ENCODE measurements at places on chromosomes 6 and 20.
A peak's percentile ranks its signal among the peaks of the same experiment; 100 is the strongest.

GRCh38 chr6:64949257-64949656 is 757.8 kb downstream of the EYS start:
- no peak for DNase-seq

DNA sequence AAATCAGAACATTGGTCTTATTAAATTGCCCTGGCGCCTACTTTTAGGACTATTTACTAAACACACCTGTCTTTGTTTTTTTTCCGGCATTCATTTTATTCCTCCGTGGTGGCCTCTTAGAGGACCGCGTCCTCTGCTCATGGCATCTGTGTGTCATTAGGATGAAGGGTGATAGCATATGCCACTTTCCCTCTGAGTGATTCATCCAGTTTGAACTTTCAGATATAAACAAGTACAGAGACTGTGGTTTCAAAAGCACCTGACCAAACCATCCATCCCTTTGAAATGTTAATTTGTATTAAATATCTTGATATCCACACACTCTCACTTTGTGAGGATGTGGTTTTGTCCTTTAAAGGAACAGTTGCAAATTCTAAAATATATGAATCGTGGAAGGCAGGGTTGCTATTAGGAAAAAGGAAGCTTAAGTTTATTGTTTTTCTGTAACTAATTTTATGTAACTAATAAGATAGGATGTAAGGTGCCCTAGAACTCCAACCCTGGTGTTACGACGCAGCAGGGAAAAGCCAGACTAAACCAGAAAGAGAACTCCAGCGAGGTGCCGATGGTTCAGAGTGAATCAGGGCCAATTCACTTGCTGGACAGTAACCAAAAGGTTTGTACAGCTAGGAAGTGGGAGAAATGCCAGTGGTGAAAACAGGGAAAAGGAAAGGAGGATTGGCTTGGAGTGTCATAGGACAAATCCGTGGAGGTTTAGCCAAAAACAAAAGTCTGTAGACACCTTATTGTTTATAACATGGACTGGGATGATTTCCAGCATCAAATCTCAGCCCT is 98.7 kb downstream of the SHLD1 start:
- DNase-seq, result no peak

GRCh38 chr6:169714178-169714577 is 10.1 kb downstream of the PHF10 start:
- DNase-seq, result no peak

- DNase-seq, result no peak
These were observed 266.5 kb downstream of the C6orf118 start for GRCh38 chr6:165042912-165043311.

DNA sequence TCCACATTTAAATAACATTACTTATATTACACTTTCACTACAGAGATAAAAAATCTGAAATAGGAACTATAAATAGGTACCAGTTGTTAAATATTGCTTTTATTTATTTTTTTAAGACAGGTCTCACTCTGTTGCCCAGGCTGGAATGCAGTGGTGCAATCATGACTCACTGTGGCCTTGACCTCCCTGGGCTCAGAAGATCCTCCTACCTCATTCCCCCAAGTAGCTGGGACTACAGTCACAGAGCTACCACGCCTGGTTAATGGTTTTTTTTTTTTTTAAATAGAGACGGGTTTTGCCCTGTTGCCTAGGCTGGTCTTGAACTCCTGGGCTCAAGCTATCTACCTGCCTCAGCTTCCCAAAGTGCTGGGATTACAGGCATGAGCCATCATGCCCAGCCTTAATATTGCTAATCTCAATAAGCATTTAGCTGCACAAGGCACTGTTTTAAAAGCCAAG is 17.3 kb downstream of the EEF1E1 start:
- no peak for DNase-seq

GRCh38 chr6:168301648-168302398 is 17.8 kb downstream of the DACT2 start:
- no peak for DNase-seq

DNA sequence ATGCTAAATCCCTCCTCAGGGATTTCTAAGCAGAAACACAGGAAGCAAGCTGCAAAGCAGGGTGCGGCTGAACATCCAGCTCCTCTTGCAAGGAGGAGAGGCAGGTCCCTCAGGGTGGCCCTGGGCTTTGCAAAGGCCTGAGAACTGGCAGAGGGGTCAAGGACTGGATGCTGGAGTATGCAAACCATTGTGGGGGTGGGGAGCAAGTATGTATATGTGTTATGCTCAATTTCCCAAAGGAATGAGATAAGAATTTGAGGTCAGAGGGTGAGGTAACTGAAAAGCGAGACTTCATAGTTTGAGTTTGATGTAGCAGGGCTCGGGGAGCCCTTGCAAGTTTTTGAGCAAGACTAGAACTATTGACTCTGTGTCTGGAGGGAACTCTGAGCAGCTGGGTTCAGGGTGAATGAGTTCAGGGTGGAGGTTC is 11.2 kb downstream of the SLC22A2 start:
- no peak for DNase-seq

DNA sequence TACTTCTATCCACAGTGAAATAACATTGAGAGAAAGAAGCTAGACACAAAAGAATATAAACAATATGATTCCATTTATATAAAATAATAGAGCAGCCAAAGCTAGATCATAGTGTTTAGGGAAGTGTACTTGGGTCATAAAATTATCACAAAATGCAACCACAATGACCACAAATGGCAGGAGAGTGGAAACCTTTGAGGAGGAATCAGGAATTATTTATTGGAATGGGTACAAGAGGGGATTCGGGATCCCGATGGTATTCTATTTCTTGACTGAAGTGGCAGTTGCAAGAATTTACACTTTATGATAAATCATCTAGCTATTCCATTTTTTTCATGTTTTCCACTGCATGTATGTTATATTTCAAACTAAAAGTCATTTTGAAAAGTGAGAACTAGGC is 76.1 kb downstream of the IPCEF1 start:
- DNase-seq, result no peak

DNA sequence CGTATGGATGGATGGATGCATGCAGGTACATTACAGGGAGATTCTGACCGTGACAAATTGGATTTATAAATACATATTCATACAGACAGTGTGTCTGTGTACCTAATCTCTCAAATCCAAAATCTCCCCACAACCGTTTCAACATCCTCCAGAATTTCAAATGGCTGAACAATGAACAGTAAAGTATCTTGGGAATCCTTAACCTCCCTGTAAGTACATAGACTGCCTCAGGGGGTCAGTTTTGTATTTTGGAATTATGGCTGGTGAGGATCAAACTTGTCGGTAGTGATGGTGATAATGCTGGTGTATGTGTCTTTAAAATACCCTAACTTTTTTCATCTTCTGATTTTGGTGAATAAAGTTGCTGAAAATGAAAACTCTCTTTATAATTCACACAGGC is 246.2 kb downstream of the FOXC1 start:
- DNase-seq, result no peak

DNA sequence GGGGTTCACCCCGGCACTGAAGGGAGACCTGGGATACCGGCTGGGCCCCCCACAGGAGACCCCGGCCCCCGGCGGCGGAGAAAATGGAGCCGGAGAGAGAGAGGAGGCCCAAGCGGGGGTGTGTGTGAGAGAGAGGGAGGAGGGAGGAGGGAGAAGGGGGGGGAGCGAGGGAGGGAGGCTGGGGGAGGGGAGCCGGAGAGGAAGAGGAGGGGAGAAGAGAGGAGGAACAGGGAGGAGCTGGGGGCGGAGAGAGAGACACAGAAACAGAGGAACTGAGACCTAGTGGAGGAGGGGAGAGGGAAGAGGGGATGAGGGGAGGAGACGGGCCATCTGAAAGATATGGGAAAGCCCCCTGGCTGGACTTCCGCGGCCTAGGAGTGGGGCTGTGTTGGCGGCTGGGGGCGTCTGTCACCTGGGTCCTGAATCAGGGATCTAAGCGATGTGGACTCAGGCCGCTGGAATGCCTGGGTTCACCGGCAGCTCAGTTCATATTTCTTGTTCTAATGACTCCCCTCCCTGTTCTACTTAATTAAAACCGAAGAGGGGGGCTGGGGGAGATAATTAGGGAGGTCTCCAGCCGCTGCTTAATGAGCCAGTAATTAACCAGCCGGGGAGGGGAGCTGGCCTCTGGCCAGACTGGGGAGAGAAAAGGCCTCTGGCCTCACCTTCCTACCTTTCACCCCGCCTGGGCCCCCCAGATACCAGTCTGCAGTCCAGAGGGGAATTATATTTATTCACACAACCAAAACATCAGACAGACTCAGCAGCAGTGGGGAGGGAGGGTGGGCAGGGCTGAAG is at the start of gene PBX2:
TSS of gene PBX2 (minus strand) at position 149 of the 798 bp plus-strand sequence. CDS start 287 bp downstream, outside the sequence.
- DNase-seq, result peak; percentile 84

- DNase-seq, result no peak
These were observed 29.9 kb downstream of the FBXO5 start for GRCh38 chr6:152952866-152953509.

DNA sequence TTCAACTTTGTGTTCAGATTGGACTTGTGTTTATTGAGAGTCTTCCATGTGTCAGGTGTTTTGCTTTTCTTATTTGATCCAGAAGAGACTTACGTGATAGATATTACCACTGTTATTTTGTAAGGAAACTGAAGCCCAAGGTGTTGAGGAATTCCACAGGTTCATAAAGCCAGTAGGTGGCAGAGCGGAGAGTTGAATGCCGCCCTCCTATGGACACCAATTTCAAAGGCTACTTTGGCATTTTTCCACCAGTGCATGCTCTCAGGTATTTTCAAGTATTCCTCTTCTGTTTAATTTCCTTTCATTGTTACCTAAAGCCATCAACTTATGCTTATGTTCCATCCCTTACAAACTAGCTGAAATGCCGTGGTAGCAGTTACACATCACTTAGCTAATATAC is 14.0 kb upstream of the COL10A1 start:
- no peak for DNase-seq

DNA sequence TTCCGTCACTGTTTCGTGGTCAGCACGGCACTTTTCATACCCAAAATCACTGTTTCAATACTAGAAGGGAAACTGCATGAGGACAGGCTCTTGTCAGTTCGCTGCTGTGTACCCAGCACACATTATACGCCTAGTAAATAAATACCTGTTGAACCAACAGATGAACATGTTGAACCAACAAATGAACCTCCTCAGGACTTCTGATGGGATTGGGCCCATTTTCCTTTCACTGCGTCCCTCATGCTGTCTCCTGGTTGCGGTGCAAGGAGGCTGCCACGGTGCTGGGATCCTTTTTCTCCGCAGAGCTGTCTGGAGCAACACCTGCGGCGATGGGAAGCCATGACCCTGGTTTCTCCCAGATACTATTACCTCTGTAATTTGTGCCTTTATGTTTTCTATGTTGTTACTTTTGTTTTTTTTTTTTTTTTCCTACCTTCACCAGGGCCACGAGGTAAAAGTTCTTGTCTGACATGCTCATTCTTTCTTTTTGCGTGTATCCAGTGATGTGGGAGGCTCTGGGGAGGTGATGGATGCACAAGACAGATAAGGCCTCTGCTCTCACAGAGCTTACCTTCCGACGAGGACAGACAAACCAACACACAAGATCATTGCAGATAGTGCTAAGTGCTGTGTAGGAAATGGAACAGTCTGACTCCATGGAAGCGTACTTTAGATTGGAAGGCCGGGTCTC is 1.1 kb downstream of the VAPB start:
- DNase-seq, result no peak

DNA sequence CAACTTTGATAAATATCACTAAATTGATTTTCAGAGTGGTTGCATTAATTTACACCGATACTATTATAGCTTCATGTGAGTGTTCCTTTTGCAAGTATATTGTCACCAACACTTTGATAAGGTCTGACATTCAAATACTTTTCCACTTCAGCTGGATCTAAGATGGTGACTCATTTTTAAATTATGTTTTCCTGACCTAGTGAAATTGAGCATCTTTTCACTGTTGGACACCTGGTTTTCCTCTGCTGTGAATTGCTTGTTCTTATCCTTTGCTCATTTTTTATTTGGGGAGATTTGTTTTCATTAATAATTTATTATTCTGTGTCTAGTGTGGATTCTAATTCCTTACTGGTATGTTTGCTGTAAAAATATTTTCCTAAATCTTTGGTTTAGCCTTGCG is 85.2 kb upstream of the PRDM1 start:
- DNase-seq, result no peak

DNA sequence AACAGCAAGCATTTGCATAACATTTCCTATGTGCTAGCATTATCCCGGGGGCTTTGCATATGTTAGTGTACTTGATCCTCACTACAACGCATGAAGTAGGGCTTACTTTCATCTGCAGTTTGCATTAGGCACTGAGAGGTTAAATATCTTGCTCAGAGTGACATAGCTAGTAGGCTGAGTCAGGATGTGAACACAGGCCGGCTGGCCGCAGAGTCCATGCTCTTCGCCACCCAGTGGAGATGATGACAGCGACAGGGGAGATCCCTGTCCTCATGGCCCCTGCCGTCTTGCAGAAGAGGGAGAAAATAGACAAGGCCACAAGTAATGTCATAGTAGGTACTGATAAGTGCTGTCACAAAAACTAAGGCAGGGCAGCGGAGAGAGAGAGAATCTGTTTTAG is 46.9 kb downstream of the LYRM4 start:
- no peak for DNase-seq

- no peak for DNase-seq
These were observed 51.3 kb upstream of the REV3L start for GRCh38 chr6:111534231-111534751.

GRCh38 chr20:5470943-5471342 is 154.2 kb upstream of the PROKR2 start:
- no peak for DNase-seq

GRCh38 chr20:50799176-50799889 is 4.5 kb downstream of the BCAS4 start:
- no peak for DNase-seq

DNA sequence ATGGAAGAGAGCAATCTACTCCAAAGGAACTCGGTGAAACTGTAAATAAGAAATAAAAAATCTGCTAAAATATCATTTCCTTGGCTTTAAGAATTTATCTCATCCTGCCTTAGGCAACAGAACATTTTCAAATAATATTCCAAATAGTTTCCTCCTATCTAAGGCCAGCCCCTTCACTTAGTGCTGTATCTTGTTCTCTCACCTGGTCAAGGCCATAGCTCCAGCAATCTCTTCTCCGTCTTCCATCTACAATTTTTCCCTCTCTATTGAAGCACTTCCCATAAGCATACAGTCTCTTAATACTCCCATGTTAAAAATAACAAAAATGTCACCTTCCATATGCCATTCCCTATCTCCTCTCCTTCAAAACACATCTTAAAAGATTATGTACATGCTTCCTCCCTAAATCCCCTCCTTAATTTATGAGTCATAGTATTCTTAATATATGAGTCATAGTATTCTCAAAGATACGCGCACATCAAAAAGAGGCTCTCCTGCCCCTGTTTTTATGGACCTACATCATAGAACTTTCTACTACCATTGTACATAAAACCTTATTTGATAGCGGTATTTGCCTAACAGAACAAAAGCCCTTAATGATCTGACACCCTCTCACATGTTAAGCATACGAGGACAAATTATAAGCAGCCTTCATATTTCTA is 146.9 kb downstream of the PDE10A start:
- DNase-seq, result no peak

DNA sequence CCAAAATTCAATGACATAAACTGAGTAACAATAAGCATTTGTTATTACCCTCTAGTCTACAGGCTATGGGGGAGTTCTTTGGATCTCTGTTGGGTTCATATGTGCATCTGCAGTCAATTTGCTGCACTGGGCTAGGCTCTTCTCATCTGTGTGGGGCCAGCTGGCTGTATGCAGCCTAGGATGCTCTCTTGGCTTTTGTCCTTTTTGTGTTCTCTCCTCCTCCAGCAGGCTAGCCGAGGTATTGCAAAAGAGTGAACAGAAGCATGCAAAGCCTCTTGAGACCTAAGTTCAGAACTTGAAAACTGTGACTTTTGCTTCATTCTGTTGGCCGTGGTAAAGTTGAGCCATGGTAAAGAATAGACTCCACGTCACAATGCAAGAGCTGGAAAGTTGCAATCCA is 62.8 kb upstream of the FOXO3 start:
- DNase-seq, result no peak

- DNase-seq, result no peak
These were observed 91.2 kb downstream of the CARMIL1 start for GRCh38 chr6:25370178-25371036.
